ENCODE measurements at places on chromosomes 6 and 20. TPM values are rescaled to one million over a fixed set of nuclear protein-coding genes. Genes with fewer than 3 reads are reported as not detected.

The COQ3 gene
- 11.8 TPM for total RNA-seq

The SLC16A10 gene
- total RNA-seq = 11.0 TPM

The PNPLA1 gene
- not detected for total RNA-seq

The CLDN20 gene
- not detected for total RNA-seq

The VIP gene
- 4.1 TPM for total RNA-seq

The PACRG gene
- total RNA-seq = 7.3 TPM
